ENCODE measurements at places on chromosomes 11 and 22.

DNA sequence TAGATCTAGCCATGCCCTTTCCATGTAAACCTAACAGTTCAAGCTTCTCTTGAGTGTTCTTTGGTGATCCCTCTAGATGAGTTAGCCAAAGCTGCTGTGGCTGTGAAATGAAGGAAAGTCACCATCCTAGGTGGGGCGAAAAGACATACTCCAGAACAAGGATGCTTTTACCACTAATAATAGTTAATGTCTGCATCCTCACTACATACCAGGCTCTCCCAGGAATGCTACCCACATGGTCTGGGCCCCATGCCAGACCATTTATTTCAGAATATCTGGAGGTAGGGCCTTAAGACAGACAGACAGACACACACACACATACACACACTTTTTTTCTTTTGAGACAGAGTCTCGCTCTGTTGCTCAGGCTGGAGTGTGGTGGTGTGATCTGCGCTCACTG, 14.7 kb downstream of the ABTB2 start:
- DNase-seq: no peak

- DNase-seq: no peak
Observed at GRCh38 chr22:20170170-20170569, 19.3 kb upstream of the CCDC188 start.

DNA sequence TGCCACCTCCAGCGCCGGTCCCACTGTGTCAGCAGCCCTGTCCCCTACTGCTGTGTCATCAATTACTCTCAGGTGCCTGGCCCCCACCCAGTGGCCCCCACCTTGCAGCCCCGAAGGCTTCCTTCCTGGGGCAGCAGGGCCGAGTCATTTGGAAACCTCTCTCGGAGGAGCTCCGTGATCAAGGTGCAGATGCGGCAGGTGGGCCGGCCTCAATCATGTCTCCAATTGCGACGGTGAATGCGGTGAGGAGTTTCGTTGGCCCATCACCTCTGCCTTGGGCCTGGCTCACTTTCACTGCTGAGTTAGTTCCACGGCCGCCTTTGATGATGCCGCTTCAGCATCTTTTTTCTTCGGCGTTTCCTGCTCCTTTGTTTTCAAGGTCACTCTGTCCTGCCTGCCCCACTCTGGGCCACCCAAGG, 11.3 kb upstream of the CXCR5 start:
- DNase-seq: peak; percentile 56

DNA sequence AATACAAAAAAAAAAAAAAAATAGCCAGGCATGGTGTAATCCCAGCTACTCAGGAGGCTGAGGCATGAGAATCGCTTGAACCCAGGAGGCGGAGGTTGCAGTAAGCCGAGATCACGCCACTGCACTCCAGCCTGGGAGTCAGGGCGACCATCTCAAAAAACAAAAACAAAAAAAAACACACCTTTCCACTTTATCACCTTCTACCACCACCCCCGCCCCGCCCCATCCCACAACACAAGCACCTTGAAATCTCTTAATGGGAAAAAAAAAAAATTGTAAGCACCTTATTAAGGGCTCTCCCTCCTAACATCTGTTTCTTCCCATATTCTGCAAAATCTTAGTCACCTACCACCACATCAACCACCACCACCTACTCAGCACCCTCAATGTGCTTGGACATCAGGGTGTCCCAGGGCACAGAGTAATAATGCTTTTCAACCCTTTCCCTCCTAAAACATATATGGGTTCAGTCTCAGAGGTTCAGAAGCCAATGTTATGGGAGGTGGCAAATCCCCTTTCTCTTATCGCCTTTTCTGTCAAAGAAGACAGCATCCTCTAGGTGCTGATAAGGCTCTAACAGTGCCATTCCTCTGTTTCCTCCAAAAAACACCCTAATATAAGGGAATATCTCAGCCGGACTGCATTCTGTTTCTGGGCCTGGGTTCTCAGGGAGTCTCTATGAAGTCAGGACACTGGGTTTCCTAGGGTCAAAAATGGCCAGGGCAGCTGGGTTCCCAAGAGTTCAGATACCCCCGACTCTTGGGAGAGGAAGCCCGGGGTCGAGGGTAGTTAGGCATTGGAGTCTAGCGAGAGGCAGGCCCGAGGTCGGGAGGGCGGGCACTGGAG, 718 bp downstream of the INTS5 start:
- no peak for DNase-seq

DNA sequence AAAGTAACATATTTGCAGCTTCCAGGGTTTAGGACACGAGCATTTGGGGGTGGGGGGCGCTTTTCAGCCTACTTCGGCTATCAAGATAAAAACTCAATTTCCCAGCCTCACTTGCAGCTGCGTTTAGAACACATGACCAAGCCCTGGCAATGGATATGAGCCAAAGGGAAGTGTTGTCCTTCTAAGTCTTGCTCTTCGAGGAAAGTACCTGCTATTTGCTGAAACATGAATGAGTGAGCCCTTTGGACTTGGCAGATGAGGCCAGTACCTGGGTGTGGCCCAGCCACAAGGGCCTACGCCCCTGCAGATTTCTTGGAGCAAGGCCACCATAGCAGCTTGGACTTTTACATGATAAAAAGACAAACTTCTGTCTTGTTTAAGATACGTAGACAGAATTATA, 60.2 kb upstream of the SORL1 start:
- DNase-seq: no peak

GRCh38 chr11:13119941-13120520, 110.9 kb downstream of the RASSF10 start:
- DNase-seq: no peak

GRCh38 chr11:125649465-125650166, 24.7 kb downstream of the CHEK1 start:
- DNase-seq: no peak

- DNase-seq: no peak
Observed at GRCh38 chr11:86863476-86863875, 63.1 kb downstream of the PRSS23 start.

All from stimulated activated CD4-positive, alpha-beta T cell treated with anti-CD3 and anti-CD28 coated beads, Interleukin-4, amount 100 ng/mL, for 24 hours (primary cell).